ENCODE measurements at places on chromosomes 1 and 21.

GRCh38 chr1:229655781-229656180 is 29.7 kb downstream of the URB2 start:
- DNase-seq, result no peak

DNA sequence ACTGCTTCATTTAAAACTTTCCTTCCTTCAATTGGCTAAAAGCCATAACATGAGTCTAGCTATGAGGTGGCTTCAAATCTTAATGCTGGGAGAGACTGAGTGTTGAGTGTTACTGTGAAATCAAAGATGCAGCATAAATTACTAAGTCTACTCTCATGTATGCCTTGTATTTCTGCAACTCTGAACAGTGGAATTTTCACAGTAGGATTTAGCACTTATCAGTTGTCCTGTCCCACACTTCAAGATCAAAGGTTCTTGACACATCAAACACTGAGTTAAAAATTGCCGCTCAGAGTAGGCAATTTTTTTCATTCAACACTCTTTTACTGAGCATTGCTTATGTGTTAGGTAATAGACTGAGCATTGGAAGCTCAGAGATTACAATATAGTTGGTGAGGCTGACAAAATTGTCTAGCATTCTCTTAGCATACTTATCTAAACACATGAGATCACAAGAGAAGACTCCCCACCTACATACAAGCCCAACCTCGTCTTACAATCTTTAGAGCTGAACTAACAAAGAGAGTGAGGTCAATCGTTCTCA is 56.4 kb upstream of the ADORA3 start:
- no peak for DNase-seq

- DNase-seq, result no peak
Observed at GRCh38 chr1:212247179-212247721, 38.0 kb upstream of the PPP2R5A start.

DNA sequence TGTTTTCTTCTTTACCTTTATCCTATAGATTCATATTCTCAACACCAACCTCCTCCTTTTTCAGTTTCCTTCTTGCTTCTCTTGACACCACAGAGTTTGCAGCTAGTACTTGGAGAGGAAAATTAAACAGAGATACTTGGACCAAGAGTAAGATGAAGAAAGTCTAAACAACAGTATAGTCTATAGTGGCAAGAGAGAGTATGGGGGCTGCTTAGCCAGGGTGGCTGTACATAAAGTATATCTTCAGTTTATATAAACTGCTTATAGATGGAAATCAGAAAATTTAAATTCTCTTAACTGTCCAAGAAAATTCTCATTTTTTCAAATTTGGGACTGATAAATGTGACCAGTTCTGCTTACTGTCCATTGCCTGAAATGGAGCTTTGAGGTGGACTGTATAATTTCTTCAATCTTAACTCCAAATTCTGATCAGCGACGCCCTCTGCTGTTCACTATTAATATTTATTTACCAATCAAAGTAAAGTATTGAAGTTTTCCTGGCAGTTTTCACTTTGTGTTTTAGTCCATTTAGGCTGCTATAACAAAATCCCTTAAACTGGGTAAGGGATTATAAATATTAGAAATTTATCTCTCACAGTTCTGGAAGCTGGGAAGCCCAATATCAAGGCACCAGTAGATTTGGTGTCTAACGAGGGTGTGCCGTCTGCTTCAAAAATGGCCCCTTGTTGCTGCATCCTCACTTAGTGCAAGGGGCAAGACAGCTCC is 14.8 kb upstream of the METTL18 start:
- DNase-seq, result peak; percentile 42

DNA sequence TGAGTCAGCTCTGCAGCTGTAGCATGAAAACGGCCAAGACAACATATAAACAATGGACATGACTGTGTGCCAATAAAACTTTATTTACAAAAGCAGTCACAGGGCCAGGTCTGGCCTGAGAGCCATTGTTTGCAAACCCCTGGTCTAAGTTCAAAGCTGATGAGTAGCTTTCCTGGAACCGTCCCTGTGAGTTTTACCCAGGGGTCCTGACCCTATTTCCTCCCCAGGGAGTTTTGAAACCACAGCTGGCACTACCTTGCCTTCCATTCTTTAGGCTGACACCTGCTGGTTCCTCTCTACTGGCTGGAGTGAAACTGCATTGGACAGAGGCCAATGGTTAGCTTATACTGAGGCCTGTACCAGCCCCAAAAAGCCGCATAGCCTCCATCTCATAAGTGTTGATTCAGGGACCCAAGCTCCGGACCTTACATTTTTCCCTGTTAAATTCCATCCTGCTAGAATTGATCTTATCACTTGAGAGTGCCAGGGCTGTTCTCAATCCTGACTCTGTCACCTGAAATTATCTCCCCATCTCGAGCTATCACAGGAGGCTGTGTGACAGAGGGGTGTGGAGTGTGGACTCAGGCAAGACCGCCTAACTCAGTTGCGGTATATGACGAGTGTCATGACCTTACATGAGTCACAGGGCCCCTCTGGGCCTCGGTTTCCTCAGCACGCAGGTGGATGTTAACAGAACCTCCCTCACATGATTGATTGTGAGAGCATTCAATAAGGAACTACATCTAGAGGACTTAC is 343.6 kb downstream of the NPHP4 start:
- DNase-seq, result no peak

Data from GM10248 (cell line).